ENCODE measurements at places on chromosomes 11 and 22. TPM values are rescaled to one million over a fixed set of nuclear protein-coding genes. Genes with fewer than 3 reads are reported as not detected.

Gene ARVCF
- total RNA-seq, result 0.86 TPM

Gene IFITM10
- total RNA-seq, result 0.63 TPM

Gene DDI1
- total RNA-seq, result not detected

Gene HBD
- not detected for total RNA-seq

Gene NEAT1
- 254 TPM for total RNA-seq

Gene KCNJ1
- not detected for total RNA-seq

Gene SLC22A9
- not detected for total RNA-seq

Gene ANO9
- total RNA-seq, result 78.9 TPM

Gene PANX1
- 13.0 TPM for total RNA-seq

Gene UPK3A
- not detected for total RNA-seq

Gene ROBO4
- 0.05 TPM for total RNA-seq

Gene LRP4
- not detected for total RNA-seq

Gene E2F8
- total RNA-seq, result 44.4 TPM

Gene DEPDC7
- total RNA-seq, result 1.2 TPM

Gene ZNRF3
- total RNA-seq, result 1.3 TPM

Gene OR51E2
- not detected for total RNA-seq

Gene P2RX3
- not detected for total RNA-seq

Gene NNMT
- total RNA-seq, result not detected

Gene A4GALT
- not detected for total RNA-seq

Gene LRRC74B
- total RNA-seq, result not detected

Gene CADM1
- 0.31 TPM for total RNA-seq

All from activated CD8-positive, alpha-beta T cell treated with anti-CD3 and anti-CD28 coated beads, Interleukin-2, amount 10 ng/mL, durations not matched to agents 7 days and 5 days (primary cell).